ENCODE measurements at places on chromosomes 12 and 14.

DNA sequence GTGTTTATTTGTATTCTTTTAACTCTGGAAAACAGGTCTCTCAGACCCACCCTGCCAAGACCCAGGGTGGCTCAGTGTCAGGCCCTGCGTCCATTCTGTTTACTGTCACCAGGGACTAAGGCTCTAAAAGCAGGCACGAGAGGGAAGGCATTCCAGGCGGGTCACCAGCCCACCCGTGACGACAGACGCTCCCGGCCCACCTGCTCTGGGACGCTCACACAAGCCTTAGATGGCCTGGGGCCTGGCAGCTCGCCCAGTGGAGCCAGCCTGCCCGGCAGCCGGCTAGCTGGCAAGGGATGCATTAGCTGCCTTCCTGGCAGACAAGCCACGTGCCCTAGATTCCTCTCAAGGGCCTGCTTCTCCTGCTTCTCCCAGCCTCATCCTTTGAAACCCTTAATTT is 9.2 kb upstream of the NUAK1 start:
- peak; percentile 13 for DNase-seq

DNA sequence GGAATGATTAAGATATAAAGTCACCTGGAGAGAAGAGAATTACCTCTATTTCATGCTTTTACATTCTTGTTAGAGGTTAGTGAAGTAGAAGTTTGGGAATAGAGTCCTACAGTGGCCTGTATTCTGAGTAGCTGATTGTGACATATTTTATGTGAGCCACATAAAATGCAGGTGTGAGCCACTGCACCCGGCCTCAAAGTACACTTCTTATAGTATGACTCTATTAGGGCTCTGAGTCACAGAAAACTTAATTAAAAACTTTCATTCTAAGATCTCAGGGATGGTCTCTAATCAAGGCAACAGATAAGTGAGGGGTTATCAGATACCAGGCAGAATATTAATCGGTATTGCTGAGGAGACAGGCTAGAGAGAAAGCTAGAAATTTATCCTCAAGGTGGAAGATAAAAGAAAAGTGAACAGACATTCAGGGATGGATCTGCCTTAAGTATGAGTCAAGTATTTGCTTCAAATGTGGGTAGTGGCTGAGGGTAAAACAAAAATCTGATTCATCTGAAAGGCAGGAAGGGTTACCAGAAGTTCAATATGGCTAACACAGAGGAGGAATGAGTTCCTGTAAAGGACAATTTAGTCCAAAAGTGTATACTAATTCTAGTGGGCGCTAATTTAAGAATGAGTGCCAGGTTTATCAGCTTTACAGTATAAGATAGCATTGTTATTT is 5.5 kb upstream of the G2E3 start:
- DNase-seq: no peak

DNA sequence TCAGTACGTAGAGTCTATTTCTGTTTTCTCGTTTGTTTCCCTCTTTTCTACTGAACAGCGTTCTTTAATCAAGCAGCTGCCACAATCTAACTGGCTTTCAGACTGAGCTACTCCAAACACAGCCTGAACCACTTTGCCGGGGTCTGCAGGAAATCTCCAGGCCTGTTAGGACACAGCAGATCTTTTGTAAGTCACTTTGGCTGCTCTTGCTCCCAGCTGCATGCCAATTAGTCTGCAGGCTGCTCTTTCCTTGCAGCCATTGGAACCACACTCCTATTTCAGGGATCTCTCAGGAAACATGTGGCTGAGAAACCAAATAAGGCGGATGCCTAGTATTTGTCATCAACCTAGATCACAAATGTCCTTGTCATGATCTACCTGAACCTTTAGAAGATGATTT is 73.6 kb downstream of the TMTC1 start:
- DNase-seq: peak; percentile 73

DNA sequence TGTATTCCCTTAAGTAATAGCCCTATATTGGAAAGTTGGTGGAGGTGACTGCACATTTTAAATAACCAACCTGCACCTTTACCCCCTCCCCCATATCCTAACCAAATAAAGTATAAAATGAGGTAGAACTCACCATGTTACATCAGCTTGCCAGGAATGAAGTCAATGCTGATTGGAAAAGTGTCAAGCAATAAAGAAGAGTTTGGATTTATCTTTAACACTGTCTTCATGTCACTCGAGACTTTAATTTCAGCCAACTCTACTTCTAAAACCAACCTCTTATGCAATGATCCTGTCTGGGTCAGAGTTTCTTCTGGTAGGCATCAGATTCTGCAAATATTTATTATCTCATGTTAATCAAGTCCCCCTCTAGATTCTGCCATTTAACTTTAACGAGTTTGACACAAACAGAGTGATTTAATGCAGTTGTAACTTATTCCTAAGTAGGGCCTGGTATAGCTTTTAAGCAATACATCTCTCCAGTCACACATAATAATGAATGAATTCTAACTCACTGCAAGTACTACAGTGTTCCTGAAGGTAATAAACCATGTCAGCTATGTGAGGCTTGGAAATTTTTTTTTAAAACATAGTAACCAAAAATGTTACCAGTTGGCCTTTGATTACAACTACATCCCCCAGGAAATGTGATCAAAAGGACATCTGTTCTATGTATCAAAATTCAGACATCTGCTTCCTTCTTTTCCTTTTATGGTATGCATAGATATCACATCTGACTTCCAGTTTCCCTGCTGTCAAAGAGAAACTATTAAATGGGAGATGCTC is 98.7 kb downstream of the ERGIC2 start:
- peak; percentile 11 for DNase-seq

- no peak for DNase-seq
Observed at GRCh38 chr14:102666635-102667034, 74.2 kb downstream of the RCOR1 start.

- DNase-seq: no peak
Observed at GRCh38 chr12:112161711-112162110, 36.4 kb downstream of the TRAFD1 start.

GRCh38 chr12:3055026-3055703 is 22.0 kb upstream of the TSPAN9 start:
- DNase-seq: no peak

GRCh38 chr12:86658303-86658702 is 402.1 kb upstream of the MGAT4C start:
- DNase-seq: no peak

DNA sequence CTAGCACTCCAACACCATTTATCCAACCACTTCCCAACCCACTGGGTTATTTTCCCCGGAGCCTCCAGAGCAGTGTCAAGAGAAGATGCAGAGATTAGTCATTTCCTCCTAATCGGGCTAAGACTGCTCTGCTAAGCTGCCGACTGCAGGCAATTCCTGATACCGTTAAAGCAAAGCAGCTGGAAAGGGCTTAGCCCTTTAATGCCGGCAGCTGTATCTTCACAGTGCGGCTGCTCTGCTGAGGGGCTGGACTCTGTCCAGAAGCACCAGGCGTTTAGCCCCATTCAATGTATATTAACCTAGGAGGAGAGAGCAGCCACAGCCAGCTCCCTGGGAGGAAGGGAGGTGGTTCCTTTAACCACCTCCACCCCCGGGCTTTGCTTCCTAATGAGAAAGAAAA is 11.1 kb downstream of the AQP6 start:
- no peak for DNase-seq

DNA sequence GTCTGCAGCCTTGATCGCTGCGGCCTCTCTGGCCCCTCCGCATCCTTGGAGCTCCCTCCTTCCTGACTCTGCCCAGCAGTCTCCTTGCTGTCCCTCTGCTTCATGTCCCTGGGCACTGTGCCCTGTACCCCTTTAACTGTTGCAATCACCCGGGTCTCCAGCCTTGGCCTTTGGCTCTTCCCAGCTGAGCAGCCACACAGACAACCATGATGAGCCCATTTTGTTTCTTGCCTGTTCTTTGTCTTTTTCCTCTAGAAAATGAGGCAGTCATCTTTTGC is 40.6 kb upstream of the MEG3 start:
- no peak for DNase-seq

DNA sequence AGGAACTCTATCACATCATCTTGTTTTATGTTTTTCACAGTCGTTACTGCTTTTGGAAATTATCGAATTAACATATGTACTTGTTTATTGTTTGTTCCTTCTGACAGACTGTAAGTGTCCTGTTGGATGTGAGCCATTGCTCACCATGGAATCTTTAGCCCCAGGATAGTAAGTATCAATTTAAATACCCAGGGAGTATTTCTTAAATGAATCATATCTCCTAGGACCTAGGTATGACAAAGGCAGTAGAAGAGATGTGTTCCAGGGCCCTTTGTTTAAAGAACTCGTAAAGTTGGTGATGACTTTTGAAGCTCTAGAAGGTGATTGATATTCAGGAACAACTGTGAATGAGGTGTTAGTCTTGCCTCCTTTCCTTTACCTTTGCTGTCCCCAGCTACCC is 30.3 kb upstream of the STRAP start:
- DNase-seq: no peak

- no peak for DNase-seq
Observed at GRCh38 chr12:28216016-28216415, 25.8 kb downstream of the CCDC91 start.

GRCh38 chr14:104768437-104769323 is 15.7 kb downstream of the SIVA1 start:
- peak; percentile 49 for DNase-seq

DNA sequence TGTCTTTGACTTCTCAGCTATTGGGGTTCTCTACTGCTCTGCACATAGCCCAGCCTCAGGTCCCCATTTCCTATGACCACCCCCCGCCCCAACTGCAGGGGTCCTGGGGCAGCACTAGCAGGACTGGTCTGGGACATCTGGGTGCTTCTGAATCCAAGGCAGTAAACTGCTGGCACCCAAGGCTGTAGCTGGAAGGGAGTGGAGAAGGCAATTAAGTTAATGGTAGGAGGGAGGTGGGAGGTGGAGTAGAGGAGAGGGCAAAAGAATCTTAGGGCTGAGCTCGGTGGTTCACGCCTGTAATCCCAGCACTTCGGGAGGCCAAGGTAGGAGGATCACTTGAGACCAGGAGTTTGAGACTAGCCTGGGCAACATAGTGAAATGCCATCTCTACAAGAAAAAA is 11.5 kb downstream of the PLEK2 start:
- DNase-seq: no peak

- no peak for DNase-seq
Observed at GRCh38 chr12:41289501-41289900, 101.4 kb downstream of the PDZRN4 start.

GRCh38 chr14:51447411-51447810 is 204.3 kb upstream of the FRMD6 start:
- peak; percentile 53 for DNase-seq

GRCh38 chr12:42221726-42222125 is 16.3 kb downstream of the YAF2 start:
- no peak for DNase-seq

GRCh38 chr14:34340025-34340625 is 121.9 kb downstream of the SPTSSA start:
- no peak for DNase-seq

DNA sequence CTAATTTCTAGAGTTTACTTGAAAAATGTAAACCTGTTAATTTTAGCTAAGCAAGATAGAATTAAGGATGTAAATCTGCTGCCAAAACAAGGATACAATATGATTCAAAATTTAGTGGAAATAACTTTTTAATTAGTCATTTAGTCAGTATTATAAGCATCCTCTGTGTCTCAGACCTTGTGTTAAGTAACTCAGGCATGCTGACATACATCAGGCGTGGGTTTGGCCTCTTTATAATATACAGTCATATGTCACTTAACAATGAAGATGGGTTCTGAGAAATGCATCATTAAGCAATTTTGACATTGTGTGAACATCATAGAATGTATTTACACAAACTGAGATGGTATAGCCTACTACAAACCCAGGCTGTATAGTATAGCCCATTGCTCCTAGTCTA is 386.9 kb downstream of the ZFP36L1 start:
- no peak for DNase-seq

GRCh38 chr14:45373877-45374276 is 120.9 kb upstream of the MIS18BP1 start:
- DNase-seq: no peak

DNA sequence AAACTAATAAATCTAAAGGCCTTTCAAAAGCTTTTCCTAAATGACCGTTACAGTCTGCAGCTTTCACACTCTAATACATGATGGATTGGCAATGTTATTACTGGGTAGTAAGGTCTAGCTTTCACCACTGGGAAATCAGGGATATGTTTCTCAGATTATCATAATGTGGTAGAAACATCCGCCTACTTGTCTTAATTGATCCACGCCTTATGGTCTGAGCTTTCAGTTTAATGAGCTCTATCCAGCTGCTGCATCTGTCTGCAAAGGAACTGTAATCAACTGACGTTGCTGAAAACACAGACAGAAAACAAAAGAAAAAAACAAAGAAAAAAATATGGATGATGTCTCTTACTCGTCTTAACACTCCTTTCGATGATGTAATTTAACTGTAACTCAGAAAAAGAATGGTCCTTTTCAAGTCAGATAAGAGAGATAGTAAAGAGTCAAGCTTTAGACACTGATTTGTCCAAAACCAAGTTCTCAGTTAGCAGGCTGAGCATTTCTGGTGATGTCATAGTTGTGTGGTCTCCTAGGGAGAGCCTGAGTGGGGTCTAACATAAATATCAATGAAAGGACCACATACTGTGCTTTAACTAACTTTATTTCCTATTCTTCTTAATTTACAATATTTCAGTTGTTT is 85.9 kb downstream of the C2CD5 start:
- DNase-seq: peak; percentile 69

DNA sequence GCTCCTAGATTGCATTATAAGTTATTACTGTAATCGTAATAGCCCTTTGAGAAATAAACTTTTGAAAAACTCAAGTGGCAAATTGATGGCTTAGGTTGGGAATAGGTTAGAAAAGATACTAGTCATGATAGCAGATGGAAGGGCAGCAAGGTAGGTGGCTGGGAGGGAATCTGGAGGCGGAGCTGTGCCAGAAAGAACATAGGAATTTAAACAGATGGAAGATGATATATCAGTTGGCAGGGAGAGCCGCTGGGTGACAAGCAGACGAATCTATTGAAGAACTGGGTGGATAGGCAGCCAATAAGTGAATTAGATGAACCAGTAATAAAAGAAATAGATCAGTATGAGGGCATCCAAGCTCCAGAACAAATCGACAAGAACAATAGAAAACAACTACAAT is 142.1 kb downstream of the CNTN1 start:
- DNase-seq: peak; percentile 37

DNA sequence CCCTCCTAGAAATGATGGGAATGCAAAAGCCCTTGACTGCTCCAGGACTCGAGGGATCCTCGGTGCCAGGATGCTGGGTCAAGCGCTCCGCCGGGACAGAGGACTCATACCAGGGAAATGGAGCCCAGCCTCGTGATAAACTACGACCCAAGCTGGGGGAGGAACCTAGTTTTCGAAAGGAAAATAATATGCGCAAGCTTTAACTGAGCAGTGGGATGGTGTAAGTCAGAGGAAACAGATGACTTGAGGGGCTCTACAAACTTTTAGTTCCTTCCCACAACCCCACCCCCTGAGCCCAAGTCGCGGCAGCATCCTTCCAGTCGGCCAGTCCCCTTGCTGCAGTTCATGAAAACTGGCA is 654 bp upstream of the SUPT16H start:
- DNase-seq: peak; percentile 65

DNA sequence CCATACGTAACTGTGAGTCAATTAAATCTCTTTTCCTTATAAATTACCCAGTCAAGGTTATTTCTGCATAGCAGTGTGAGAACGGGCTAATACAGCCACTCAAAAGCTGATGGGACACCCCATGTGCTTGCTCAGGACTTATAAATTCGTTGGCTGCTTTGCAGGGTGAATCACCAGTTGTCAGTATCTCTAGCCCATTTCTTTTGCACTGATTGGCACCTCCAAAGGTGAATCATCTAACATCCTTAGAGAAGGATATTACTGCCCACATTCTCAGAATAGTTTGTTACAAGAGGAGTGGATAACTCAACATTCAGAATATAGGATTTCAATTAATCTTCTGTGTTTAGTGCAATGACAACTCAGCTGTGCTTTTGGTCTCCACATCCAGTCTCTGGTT is 601.5 kb downstream of the KCNH5 start:
- no peak for DNase-seq

Data from NCI-H2171 (cell line).